Inflammatory macrophage treated with lipopolysaccharide for 4 hours (primary cell): ENCODE measurements at places on chromosomes 7 and 10.

- DNase-seq = no peak
These were observed 34.0 kb downstream of the LRMDA start for GRCh38 chr10:75465450-75465827.

DNA sequence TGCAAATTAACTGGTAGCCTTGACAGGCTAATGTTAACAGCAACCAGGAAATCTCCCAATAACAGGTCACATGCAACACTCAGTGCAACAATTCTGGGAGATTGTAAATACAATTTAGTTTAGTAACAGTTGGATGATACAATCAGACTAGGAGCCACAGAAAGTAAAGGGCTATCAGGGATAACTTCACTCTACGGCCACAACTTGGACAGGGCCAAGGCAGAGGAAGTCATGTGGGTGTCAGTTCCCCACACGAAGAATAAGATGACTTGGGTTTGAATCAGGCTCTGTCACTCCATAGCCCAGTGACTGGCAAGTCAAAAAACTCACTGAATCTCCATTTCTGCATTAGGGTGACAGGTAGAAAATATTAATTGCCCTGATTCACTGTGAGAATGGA, 217.3 kb upstream of the CCDC6 start:
- no peak for DNase-seq

- no peak for DNase-seq
These were observed 49.7 kb upstream of the WNT16 start for GRCh38 chr7:121279060-121279620.

- DNase-seq = no peak
These were observed 77.3 kb upstream of the ARMC3 start for GRCh38 chr10:22850541-22850940.

DNA sequence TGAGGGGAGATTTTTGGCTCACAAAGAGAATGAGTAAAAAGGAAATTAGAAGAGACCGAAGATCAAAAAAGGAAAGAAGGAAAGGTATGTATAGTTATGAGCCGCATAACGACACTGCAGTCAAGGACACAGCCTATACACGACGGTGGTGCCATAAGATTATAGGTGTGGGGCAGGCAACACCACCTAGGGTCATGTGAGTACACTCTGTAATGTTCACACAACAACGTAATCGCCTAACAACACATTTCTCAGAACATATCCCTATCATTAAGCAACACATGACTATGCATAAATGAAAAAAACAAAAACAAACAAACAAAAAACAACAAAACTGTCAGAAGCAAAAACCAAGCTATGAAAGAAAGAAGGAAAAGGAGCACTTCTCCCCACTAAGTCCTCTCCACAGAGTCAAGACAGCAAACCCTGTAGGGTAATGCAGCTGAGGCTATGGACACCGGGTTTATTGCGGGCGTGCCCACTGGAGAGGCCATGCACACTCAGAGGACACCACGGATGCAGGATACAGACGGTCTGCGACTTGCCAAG, 45.1 kb downstream of the PIP4K2A start:
- DNase-seq = no peak

DNA sequence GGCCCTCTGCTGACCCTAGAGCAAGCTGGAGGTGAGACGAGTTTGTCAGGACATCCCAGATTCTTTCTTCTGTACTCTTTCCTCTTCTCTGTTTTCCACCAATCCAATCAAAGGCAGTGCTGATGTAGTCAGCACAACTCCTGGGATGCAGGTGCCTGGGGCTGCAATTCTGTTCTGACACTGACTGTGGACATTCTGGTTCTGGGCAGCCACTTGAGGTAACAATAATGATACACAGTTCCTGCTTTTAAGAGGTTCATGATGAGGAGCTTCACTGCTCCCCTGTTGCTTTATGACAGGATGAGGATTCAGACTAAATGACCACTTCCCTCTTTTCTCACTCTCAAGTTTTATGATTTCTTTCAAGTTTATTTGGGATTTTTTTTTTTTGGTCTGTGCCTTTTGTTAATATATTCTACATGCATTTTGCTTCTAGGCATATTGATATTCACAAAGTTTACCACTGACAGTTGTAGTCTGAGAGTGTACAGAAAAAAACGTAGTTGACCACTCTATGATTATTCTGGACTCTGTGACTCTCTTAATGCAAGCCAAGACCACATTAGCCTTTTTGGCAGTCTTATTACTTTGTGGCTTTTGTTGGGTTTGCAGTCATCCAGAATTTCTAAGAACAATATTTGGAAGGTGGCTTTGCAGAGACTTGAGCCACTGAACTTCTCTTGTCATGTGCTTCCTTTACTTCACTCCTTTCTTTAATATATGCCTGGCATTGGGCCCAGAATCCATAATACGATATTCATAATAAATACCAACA, 247.6 kb downstream of the AUTS2 start:
- DNase-seq = no peak
